Glomerular endothelial cell (primary cell): ENCODE measurements at places on chromosomes 5 and 9. TPM values are rescaled to one million over a fixed set of nuclear protein-coding genes. Genes with fewer than 3 reads are reported as not detected.
A peak's percentile ranks its signal among the peaks of the same experiment; 100 is the strongest.

TTC16 gene
- not detected in 2 replicates for total RNA-seq

ANGPTL2 gene
- total RNA-seq: 25.5 and 52.3 TPM in 2 replicates

OBP2B gene
- not detected in 2 replicates for total RNA-seq

CSF1R gene
- 0.10 TPM in 1 of 2 replicates, not detected in the other for total RNA-seq

SLC35A4 gene
- total RNA-seq: 42.1 and 47.1 TPM in 2 replicates

ASPN gene
- not detected in 2 replicates for total RNA-seq

SPINK4 gene
- not detected in 2 replicates for total RNA-seq

C5orf52 gene
- not detected in 2 replicates for total RNA-seq

OR1Q1 gene
- not detected in 2 replicates for total RNA-seq

GABRA1 gene
- total RNA-seq: not detected in 2 replicates

ANKRD31 gene
- 0.15 TPM in 1 of 2 replicates, not detected in the other for total RNA-seq

DNA sequence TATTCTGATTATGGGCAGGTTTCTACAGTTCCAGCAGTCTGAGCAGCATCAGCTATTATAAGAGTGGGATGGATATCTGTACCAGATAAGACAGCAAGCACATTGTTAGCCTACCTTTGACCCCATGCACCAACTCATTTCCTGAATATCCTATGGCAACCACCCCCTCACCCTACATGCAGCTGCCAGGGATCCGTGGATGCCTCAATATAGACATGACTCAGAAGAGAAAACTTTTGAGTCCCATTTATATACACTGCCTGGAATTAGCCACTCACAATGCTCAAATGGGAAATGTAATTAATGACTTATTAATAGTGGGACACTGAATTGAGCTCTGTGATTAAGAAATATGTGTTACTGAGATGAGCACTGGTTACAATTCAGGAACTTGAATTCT is 124.4 kb downstream of the SSBP2 start:
- peak; percentile 58 for DNase-seq

DNA sequence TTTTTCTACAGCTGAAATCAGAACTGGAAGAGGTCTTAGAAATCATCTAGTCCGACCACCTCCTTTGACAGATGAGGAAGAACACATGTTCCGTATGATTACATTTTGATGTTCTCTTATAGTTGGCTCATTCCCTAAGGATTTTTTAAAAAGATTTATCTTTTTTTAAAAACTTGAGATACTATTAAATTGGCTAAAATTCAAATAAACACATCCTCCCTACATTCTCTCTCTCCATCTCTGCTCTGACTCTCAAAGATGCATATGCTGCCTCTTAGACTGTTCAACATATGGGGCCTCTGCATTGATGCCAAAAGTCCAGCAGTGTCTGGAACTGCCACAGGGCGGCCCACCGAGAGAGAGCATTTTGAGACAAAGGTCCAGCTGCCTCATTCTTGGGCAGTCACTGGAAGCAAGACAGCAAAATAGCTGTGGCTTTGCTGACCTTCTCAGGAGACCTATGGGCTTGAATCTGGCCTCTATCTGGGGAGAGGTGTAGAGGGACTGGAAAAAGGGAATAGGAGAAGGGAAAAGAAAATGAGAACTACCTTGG is 12.8 kb upstream of the TSSK1B start:
- no peak for DNase-seq

- no peak for DNase-seq
These were observed 248.0 kb downstream of the NR3C1 start for GRCh38 chr5:143155455-143155854.

GRCh38 chr5:141742866-141743851 is 61.1 kb upstream of the ARAP3 start:
- DNase-seq: no peak

DNA sequence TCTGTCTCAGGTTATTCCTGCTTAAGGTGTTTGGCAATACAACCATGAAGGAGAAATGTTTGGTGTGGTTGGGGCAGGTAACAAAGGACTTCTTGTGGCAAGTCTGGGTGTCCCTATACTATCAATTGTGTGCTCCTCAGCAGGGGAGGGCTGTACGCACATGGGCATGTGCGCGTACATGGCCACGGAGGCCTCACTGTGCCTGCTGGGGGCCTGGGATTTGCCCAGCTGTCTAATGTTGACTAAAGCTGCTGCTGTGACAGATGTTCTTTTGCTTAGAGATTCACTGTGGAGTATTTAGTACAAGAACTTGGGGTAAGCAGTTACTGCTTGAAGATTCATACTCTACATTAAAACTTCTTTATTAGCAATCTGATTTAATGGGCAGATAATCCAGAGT is 97.5 kb downstream of the HSPA4 start:
- no peak for DNase-seq

DNA sequence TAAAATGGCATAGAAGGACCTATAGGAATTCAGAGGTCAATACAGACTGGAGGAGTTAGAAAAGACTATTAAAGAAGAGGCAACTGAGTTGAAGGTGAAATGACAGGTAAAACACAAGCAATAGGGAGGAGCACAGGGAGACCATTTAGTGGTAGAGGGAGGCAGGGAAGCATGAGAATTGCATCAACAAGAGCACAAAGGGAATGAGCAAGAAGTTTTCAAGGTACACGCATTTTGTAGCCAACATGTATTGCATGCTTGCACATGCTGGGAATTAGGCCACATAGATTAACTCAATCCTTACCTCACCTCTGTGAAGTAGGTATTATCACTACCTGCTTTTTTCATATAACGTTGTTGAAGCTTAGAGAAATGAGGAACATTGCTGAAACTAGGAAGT is 42.3 kb downstream of the PLPP1 start:
- DNase-seq: no peak

DNA sequence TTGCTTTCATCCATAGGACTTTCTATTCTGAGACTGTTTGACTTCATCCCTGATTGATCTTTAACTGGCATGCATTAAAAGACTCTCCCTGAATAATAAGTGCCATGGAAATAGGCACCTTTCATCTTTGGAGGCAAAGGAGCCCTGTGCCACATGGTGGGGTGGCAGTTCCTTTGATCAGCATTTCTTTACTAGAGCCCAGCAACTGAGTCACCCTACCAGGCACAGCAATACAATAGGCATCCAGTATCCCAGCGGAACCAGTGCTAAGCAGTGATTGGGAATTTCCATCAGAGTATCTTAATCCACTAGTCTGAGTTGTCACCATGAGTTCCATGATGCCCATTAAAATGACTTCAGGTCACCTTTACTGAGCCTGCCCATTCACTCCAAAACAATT is 476.1 kb upstream of the MPDZ start:
- no peak for DNase-seq

GRCh38 chr5:148509893-148510292 is 126.1 kb downstream of the FBXO38 start:
- no peak for DNase-seq

DNA sequence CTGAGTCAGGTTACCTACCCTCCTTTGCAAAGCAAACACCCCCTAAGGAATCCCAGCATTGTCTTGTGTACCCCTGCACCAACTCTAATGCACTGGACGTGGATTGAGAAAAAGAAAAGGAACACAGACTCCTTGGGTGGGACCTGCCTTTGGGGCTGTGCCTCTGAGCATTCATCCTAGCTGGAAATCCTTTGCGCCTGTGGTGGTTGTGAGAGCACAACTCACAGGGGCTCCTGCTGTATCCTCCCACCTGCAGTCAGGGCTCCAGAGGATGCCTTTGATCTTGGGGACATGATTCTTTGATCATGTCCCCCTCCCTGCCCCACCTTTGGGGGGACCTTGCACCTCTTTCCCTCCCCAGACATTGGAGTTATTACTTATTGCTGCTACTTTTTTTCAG is 338.5 kb downstream of the GADD45G start:
- no peak for DNase-seq

GRCh38 chr9:138101444-138102234 is 224.1 kb downstream of the CACNA1B start:
- DNase-seq: no peak

DNA sequence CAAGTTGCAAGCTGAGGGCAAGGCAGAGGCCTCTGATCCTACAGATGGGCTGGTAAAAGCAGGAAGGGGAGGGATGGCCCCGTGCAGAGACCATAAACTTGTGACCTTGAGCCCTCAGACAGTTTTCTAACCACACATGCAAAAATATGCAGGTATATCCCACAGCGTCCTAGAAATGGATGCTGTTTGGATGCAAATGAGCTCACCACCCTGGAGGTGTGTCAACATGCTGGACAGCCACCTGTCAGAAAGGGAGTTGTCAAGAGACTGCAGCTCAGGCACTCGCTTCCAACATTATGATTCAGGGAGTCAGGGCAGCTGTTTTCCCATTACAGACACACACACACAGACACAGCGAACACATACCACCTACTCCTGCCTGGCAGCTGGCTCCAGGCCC is 97.3 kb upstream of the PANK3 start:
- no peak for DNase-seq

- no peak for DNase-seq
These were observed 6.0 kb upstream of the ESM1 start for GRCh38 chr5:54991416-54991815.

- DNase-seq: no peak
These were observed 2.1 kb downstream of the PCDHA8 start for GRCh38 chr5:140842798-140843733.

- no peak for DNase-seq
These were observed 74.1 kb downstream of the SLC38A9 start for GRCh38 chr5:55638051-55638450.

GRCh38 chr9:134889386-134890154 is 9.0 kb downstream of the FCN2 start:
- DNase-seq: no peak

DNA sequence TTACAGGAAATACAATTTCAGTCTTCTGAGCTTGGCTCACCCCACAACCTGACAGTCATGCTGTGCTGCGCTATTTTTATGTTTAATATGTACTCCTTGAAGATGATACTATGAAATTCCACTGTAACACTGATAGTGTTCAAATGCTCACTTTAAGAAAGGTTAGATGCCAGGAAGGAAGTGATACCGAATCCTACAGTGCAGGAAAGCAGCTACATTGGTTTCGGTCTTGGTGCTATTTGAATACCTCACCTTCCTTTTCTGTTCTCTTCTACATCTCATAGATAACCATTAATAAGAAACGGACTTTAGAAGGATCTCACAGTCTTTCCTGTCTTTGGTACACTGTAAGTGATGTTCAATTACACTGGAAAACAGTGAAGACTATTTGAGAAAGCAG is 117.6 kb downstream of the SEMA5A start:
- no peak for DNase-seq

- no peak for DNase-seq
These were observed 25.4 kb downstream of the GPR21 start for GRCh38 chr9:123058834-123059233.

DNA sequence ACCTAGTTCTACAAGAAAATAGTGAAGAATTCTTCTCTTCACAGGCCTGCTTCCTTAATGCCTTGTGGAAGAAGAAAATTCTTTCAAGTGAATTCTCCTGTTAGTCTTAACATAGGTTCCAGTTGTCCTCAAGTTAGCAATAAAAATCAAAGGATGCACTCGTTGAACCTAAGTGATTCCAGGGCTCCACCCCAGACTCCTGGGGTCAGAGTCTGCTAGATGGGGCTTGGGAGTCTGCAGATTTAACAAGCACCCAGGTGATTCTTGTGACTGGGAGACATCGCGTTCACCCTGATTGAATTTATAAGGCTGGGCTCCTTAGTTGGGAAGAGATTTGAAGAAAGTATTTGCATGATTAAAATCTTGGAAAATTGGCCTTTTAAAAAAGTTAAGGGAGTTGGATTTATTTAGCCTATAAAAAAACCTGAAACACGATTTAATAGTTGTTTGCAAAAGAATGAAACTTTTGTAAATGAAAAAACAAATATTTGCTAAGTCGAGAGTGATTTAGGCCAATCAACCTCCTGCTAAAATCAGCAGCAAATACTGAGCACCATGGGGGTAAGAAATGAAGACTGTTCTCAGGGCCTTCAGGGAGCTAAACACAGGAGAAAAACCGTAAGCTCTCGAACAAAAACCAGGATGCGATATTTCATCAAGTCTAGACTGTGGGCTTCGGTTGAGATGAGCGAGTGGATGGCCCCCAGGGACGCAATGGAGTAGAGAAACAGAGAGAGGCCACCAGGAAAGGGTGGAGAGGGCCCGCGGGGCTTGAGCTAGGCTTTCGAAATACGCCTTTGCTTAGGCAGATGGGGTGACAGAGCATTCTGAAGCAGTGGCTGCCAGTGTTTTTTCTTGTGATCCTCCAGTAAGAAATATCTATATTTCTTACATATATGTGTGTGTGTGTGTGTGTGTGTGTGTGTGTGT is 86.9 kb upstream of the TTC23L start:
- DNase-seq: no peak

- DNase-seq: no peak
These were observed 43.3 kb downstream of the SH3GL2 start for GRCh38 chr9:17622141-17622540.

DNA sequence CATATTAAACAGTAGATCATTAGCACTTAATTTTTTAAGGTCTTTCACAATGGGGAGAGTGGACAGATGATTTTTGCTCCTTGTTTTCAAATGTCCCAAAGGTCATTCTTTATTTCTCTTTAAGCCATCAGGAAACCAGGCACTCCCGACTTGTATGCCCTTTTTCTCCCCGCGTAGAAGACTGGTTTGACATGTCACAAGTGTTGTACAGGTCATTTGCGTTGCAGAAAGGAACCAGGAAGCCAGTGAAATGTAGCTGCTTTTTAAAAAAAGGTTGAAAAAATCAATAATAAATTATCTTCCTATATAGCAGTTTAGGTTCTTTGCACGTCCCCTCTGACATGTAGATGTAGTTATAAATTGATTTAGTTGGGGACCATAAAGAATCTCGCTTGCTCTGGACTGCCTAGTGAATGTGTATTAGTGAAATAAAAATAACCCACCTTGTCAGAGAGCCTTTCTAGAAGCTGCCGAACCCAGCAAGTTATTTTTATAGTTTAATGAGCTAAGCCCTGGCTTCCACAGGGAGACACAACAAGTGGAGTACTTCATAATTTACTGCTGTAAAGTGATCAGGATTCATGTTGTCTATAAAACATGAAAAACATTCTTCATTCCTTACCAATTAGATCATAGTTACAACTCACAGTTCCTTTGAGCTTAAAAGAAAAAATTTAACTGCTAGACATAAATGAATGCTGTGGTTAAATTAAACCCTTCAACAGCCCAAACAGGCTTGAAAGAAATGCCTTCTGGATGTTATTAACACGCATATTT is 404.6 kb downstream of the CSNK1G3 start:
- no peak for DNase-seq

DNA sequence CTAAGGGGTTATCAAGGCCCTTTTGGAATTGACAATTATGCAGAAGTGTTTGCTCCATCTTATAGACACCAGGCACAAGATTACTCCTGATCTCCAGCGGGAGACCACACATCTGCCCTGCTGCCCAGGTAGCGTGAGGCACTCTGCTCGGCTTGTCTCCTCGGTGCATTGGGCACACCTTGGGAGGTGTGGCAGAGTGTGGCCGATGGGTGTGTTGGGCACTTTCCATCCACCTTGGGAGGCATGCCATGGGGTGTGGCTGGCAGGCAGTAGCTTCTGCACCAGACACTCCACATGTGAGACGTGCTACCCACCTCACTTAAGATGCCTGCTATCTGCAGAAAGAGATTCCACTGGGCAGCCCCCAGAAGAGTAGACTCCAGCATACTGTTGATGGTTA is 54.1 kb downstream of the GADD45G start:
- DNase-seq: no peak

DNA sequence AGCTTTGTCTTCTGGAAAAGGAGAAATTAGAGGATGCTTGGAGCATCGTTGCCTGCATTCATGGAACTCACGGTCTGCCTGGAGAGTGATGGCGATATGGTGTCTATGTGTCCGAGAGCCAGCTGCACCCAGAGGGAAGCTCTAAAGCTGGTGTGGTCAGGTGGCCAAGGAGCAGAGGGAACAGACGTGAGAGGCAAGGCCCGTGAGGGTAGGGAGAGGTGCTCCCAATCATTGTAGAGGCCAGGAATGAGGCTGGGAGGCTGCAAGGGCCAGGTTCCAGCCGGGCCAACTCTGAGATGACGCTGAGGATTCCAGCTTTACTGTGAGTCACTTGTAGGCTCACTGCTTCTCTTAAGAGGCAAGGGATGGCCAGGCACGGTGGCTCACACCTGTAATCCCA is 7.6 kb downstream of the FGD3 start:
- no peak for DNase-seq
